ENCODE measurements at places on chromosomes 4 and X.

DNA sequence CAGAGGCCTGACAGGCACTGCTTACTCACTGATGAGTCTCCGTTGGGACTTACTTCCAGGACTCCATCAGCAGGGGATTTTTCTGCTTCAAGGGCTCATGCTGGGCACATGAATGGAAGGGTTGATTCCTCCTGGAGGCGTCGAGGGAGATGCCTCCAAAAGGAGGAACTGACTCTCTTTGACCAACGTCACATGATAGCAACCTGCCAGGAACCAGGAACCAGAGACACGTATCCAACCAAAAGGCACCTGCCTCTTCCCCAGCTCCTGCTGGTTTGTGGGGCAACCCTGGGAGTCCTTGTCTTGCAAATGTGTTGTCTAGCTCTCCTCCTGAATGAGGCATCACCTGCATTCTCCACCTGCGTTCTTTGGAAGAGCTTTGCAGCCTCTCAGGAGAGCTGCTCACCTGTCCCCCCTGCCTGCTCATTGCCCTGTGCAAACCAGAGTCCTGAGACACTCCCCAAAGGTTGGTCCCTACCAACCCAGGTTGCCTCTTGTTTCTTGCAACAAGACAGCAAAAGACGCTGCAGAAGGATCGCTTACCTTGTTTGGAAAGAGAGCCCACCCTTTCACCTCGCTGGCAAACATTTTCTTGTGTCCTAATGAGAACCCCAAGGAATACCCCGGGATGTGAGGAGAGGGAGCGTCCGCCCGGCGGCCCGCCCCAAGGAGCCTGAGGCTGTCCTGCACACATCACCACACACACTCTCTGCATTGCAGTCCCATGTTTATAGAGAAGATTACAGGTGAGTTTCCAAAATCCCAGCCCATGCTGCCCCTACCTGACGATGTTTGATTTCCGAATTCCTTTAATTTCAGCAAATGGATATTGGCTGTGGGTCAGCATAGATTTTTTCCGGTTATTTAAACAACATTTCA, 30.5 kb upstream of the SHOX start:
- no peaks in the 10 kb centered on the region for H3K36me3 ChIP-seq
- H3K4me1 ChIP-seq = no peaks in the 10 kb centered on the region
- no peaks in the 10 kb centered on the region for H3K27me3 ChIP-seq
- no peak overlapping the region for H3K27ac ChIP-seq

DNA sequence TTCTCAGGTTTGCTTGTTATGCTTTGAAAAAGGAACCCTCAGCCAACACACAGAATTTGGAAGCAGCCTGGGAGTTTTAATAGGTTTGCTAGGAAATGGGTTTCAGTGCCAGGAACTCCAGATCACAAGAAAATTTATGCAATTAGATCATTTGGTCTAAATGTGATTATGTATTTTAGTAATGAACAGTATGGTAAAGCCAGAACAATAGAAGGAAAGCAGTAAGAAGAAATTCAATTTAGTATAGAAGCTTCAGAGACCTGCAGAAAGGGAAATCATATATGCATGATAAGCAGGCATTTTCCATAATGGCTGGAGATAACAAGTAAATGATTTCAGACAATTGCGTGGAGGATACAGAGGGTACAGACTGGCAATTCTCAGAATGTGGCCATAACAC, 184.7 kb downstream of the KCNIP4 start:
- no peaks in the 10 kb centered on the region for H3K4me1 ChIP-seq
- no peak overlapping the region for H3K4me3 ChIP-seq
- no peaks in the 10 kb centered on the region for H3K27me3 ChIP-seq
- no peak for DNase-seq

GRCh38 chrX:132231587-132231986, 12.3 kb upstream of the RAP2C start:
- H3K27ac ChIP-seq = no peak overlapping the region
- no peaks in the 10 kb centered on the region for H3K4me1 ChIP-seq
- H3K4me3 ChIP-seq = no peak overlapping the region
- no peaks in the 10 kb centered on the region for H3K27me3 ChIP-seq
- H3K36me3 ChIP-seq = no peaks in the 10 kb centered on the region

DNA sequence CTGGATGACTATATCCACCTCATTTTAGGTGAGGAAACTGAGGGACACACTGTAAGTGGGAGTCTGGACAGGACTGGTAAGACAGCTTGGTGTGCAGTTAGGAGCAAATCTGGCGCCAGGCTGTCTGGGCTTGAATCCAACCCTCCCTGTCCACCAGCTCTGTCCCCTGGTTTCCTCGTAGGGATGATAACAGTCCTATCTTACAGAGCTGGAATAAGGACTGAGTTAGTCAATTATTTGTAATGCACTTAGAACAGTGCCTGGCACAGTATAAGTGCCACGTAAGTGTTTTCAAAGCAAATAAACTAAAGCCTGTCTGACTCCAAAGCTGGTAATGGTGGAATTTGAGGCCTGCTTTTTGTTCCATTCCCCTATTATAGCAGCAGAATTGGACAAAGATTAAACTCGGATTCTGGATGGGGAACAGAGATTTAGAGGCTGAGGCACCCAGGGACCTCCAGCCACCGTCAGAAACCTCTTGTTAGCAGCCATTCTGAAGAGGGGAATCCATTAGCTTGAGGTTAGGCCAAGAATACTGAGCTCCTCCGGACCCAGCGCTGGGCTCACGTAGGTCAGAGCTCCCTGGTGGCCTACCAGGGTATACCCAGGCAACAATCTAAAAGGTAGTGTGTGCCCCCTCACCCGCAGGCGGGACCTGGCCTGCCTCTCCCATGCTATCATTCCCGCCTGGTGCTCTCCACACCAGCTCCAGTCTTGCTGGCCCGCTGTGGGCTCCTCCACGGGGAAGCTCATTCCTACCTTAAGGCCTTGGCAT, 102.1 kb downstream of the UCHL1 start:
- DNase-seq = no peak
- H3K4me3 ChIP-seq = no peak overlapping the region
- no peaks in the 10 kb centered on the region for H3K27me3 ChIP-seq
- H3K36me3 ChIP-seq = no peaks in the 10 kb centered on the region
- peak overlapping the region; percentile 95 for H3K27ac ChIP-seq
- H3K4me1 ChIP-seq = peaks cover 32% of the 10 kb centered on the region

GRCh38 chrX:129007631-129008030, 515.7 kb downstream of the SMARCA1 start:
- H3K4me1 ChIP-seq = no peaks in the 10 kb centered on the region
- no peak overlapping the region for H3K4me3 ChIP-seq
- no peak for DNase-seq
- no peaks in the 10 kb centered on the region for H3K27me3 ChIP-seq
- no peaks in the 10 kb centered on the region for H3K36me3 ChIP-seq

DNA sequence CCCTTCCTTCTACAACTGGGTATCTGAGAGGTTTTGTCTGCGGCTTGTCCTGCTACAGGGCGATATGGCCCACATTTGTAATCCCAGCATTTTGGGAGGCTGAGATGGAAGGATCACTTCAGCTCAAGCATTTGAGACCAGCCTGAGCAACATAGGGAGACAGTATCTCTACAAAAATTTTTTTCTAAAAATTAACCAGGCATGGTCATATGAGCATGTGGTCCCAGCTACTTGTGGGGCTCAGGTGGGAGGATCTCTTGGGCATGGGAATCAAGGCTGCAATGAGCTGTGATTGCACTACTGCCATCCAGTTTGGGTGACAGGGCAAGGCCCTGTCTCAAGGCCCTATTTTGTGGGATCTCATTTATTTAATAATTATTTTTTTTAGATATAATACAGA, 420.6 kb upstream of the PABPC4L start:
- H3K27ac ChIP-seq = peak overlapping the region; percentile 28
- no peaks in the 10 kb centered on the region for H3K4me1 ChIP-seq
- no peak overlapping the region for H3K4me3 ChIP-seq
- H3K36me3 ChIP-seq = no peaks in the 10 kb centered on the region

DNA sequence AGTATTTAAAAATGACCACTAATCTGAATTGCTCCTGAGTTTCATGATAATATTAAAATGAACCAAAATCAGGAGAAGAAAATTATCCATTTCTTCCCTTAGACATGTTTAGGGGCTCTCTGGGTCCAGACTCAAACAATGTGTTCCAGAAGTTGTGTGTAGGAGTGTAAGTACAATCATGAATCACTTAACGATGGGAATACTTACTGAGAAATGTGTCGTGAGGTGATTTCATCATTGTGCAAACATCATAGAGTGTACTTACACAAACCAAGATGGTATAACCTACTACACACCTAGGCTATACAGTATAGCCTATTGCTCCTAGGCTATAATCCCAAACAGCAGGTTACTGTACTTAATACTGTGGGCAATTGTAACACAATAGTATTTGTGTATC, 74.8 kb downstream of the STPG2 start:
- no peaks in the 10 kb centered on the region for H3K36me3 ChIP-seq
- H3K4me3 ChIP-seq = no peak overlapping the region
- DNase-seq = no peak
- no peaks in the 10 kb centered on the region for H3K27me3 ChIP-seq
- no peak overlapping the region for H3K27ac ChIP-seq

DNA sequence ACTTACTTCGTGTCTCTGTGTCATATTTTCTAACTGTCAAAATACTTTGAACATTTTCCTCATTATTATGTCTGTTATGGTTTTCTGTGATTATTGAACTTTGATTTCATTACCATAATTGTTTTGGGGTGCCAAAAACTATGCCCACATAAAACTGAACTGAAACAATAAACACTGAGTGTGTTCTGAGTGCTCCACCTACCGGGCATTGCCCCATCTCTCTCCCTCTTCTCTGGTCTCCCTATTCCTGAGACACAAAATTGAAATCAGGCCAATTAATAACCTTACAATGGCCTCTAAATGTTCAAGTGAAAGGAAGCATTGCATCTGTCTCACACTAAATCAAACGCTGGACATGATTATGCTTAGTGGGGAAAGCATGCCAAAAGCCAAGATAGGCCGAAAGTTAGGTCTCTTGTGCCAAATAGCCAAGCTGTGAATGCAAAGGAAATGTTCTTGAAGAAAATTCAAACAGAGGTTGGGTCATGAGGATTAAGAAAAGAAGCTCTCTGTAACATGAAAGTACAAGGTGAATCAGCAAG, 972.3 kb downstream of the PCDH7 start:
- no peak overlapping the region for H3K27ac ChIP-seq
- H3K4me1 ChIP-seq = no peaks in the 10 kb centered on the region
- no peak for DNase-seq

GRCh38 chr4:169225058-169225751, 45.6 kb downstream of the SH3RF1 start:
- H3K27ac ChIP-seq = no peak overlapping the region
- no peak overlapping the region for H3K4me3 ChIP-seq
- no peaks in the 10 kb centered on the region for H3K36me3 ChIP-seq
- no peaks in the 10 kb centered on the region for H3K4me1 ChIP-seq

DNA sequence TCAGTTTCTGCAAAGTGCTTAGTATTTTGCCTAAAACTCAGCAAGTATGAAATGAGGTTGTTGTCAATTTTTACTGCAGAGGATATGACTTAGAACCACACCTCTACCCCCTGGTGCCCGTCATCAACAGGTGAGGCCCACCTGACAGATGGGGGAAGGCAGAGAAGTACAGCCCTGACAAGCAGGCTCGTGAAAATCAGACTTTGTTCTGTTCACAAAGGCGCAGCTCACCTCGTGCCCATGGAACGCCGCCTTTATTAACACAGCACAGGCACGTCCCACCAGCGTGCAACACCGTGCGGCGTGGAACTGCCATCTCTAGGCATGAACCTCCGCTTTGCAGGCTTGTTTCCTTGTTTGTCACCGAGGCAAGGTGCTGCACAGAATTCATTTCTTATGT, 13.3 kb downstream of the CYP4V2 start:
- no peak for DNase-seq
- H3K36me3 ChIP-seq = peaks cover 12% of the 10 kb centered on the region
- H3K27me3 ChIP-seq = no peaks in the 10 kb centered on the region
- H3K4me1 ChIP-seq = peaks cover 3% of the 10 kb centered on the region

DNA sequence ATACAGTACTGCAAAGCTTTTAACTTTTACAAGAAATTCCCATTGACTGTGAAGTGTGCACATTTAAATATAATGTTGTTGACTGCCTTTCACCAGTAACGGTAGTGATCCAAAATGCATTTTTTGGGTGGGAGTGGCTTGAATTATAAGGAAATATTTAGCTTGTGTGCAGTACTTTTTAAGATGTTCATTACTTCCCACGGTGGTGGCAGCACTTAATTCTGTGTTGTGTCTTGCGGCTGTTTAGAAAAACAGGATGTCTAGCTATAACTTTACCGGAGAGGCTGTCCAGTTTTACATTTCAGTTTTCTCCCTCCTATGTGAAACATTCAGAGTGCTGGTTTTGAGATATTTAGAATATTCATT, 1.7 kb downstream of the TMEM131L start:
- no peak for DNase-seq
- H3K4me3 ChIP-seq = peak overlapping the region; percentile 96
- peak overlapping the region; percentile 95 for H3K27ac ChIP-seq

- H3K4me3 ChIP-seq = no peak overlapping the region
- no peaks in the 10 kb centered on the region for H3K36me3 ChIP-seq
- no peak overlapping the region for H3K27ac ChIP-seq
- no peaks in the 10 kb centered on the region for H3K27me3 ChIP-seq
- DNase-seq = no peak
- H3K4me1 ChIP-seq = no peaks in the 10 kb centered on the region
These were observed 419.4 kb downstream of the C4orf33 start for GRCh38 chr4:129515356-129515755.

GRCh38 chr4:40200875-40201801, 4.3 kb downstream of the RHOH start:
- H3K27ac ChIP-seq = no peak overlapping the region
- no peaks in the 10 kb centered on the region for H3K4me1 ChIP-seq
- H3K36me3 ChIP-seq = no peaks in the 10 kb centered on the region
- no peak for DNase-seq
- no peak overlapping the region for H3K4me3 ChIP-seq

DNA sequence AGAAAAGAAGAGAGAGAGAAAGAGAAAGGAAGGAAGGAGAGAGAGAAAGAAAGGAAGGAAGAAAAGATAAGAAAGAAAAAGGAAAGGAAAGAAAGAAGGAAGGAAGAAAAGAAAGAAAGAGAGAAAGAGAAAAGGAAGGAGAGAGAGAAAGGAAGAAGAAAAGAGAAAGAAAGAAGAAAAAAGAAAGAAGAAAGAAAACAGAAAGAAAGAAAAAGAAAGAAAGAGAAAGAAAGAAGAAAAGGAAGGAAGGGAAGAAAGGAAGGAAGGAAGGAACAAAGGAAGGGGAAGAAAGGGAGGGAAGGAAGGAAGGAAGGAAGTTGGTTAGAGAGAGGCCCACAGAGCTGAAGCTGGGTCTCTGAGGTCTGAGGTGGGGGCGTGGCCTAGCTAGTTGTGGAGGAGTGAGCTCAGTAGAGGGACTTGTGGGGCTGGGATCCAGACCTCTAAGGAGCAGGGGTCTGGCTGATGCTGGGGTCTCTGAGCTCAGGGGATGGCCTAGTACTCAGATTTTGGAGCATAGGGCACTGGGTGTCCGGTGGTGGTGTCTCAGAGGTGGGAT, 27.1 kb upstream of the PDZD4 start:
- no peaks in the 10 kb centered on the region for H3K4me1 ChIP-seq
- peaks cover 9% of the 10 kb centered on the region for H3K27me3 ChIP-seq
- DNase-seq = no peak
- no peaks in the 10 kb centered on the region for H3K36me3 ChIP-seq
- no peak overlapping the region for H3K27ac ChIP-seq

DNA sequence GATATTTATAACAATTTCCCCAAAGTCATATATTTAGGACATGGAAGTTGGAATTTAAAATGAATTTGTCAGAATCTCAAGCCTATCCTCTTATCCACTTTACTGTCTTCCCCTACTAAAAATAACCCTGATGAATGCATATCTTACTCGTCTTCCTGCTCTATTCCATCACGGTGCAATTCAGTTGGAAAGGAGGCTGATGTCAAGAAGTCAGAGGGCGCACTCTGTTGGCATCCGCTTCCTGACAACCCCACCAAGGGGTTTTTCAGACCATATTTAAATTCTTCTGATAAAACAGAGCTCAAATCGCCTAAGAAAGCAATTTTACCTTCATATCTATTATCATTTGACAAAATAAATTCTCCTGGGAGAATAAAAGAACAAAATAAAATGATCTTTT, 233.5 kb downstream of the ARHGAP24 start:
- no peak overlapping the region for H3K4me3 ChIP-seq
- no peaks in the 10 kb centered on the region for H3K4me1 ChIP-seq
- no peaks in the 10 kb centered on the region for H3K27me3 ChIP-seq
- no peaks in the 10 kb centered on the region for H3K36me3 ChIP-seq
- H3K27ac ChIP-seq = no peak overlapping the region
